Stimulated activated CD8-positive, alpha-beta memory T cell treated with anti-CD3 and anti-CD28 coated beads, Interleukin-2, amount 100 ng/mL, for 48 hours (primary cell): ENCODE measurements at places on chromosomes 7 and 10.

DNA sequence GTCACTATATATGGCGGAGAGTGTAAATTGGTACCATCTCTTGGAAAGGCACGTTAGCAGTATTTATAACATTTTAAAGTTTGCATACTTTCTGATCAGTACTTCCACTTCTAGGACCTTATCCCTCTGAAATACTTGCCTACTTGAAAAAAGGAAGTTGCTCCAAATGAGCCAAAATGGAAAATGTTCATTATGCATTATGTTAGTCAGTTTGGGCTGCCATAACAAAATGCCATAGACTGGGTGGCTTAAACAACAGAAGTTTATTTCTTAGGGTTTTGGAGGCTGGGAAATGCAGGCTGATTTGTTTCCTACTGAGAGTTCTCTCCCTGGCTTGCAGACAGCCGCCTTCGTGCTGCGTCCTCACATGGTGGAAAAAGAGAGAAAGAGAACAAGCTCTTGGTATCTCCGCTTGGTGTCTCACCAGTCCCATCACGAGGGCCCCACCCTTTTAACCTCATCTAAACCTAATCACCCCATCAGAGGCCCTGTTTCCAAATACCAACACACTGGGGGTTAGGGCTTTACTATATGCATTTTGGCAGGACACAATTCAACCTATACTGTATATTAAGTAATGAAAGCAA is 6.9 kb downstream of the SNX10 start:
- no peak for DNase-seq

GRCh38 chr7:16644636-16645592 is 640 bp downstream of the ANKMY2 start:
- DNase-seq: peak; percentile 40

GRCh38 chr10:84293574-84294016 is 34.8 kb upstream of the CCSER2 start:
- DNase-seq: no peak

GRCh38 chr7:93054975-93055374 is 62.8 kb downstream of the SAMD9 start:
- no peak for DNase-seq

GRCh38 chr10:121235692-121236091 is 362.6 kb downstream of the FGFR2 start:
- no peak for DNase-seq

GRCh38 chr10:126670056-126670894 is at the start of gene C10orf90:
C10orf90 (minus strand) TSS chr10:126670693; CDS start chr10:126670480, 213 bp downstream.
- no peak for DNase-seq

- no peak for DNase-seq
These were observed 13.3 kb downstream of the ST7 start for GRCh38 chr7:116966601-116967000.

GRCh38 chr10:5809527-5810154 is 3.6 kb downstream of the GDI2 start:
- no peak for DNase-seq

DNA sequence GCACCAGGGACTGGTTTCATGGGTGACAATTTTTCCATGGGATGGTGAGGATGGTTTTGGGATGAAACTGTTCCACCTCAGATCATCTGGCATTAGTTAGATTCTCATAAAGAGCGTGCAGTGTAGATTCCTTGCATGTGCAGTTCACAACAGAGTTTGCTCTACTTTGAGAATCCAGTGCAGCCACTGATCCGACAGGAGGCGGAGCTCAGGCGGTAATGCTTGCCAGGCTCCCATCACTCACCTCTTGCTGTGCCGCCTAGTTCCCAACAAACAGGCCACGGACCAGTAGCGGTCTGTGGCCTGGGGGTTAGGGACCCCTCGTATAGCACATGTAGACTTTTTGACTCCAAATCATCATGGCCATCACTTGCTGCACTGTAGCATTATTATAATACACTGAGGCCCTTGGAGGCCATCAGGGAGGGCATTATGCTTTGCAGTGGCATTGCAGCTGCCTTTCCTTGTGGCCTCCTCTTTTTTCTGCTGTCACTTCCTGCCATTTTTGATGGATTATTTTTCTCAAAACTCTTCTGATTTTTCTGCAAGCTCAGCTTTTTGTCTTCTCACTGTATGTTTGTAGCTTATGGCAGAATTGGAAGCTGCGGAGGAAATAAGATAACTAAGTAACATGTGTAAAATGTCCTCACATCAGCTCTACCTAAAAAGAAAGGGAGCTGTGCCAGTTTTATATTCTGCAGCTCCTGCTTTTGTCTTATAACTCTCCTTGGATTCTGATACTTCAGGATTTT is 18.5 kb downstream of the CSGALNACT2 start:
- DNase-seq: no peak

DNA sequence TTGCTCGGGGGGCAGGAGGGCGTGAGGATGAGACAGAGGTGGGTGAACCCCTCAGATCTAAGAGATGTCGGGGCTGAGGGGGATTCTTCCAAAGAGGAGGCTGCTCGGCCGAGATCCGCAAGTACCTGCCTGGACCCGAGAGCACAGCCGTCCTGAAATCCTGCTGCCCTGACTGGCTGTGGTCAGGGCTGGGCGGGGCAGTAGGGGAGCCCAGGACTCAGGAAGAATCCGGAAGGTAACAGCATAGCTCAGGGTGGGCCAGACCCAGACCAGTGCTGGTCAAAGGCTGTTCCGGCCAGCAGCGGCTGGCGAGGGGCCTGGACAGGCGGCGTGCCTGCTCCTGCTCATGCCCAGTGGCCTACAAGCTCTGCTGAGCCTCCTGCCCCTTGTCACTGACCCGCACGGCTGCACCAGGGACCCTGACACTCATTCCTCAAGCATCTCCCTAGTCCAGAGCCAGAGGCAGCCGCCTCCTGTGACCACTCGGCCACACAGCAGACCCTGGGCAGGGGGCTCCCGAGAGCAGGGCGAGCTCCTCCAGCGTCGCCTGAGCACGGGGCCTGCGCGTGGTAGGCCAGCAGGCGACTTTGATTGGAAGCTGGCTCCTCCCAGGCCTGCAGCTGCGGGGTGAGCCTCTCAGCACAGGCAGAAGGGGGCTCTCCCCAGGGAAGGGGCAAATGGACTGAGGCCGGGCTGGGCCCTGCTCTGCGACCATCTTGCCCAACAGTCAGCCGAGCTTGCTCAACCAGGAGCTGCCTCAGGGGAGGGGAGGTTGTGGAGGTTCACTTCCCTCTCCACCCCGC is 3.1 kb upstream of the ADAP1 start:
- no peak for DNase-seq

- DNase-seq: no peak
These were observed 102.4 kb upstream of the SEMA3D start for GRCh38 chr7:85289279-85289678.

DNA sequence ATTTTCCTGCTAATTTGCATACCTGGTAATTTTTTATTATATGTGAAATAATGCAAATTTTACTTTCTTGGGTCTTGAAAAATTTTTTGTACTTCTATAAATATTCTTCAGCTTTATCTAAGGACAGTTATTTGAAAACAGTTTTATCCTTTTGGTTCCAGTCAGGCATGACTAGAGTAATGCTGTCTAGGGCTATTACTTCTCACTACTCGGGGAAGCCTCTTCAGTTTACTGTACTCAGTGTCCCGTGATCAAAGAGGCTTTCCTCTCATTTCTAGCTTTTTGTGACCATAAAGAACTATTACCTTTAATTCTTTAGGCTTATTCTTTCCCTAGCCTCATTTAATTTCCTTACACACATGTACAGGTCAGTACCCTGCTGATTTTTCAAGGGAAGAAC is 153.8 kb upstream of the HDAC9 start:
- DNase-seq: no peak

DNA sequence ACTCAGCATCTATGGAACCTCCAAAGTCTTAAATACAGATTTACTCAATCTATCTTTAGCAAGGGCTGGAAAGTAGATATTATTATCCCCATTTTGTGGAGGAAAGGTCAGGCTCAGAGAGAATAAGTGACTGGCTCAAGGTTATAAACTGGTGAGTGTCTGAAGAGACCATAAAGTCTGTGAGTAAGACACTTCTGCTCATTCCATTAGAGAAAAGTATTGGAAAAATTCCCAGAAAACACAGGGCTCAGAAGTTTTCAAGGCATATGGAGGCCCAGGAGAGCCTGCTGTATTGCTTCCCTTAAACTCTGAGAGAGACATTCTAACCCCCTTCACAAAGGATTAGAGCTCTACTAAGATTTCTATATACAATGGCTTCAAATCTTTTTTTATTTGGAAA is 134.8 kb downstream of the PCDH15 start:
- no peak for DNase-seq

- no peak for DNase-seq
These were observed 3.7 kb downstream of the ZFYVE27 start for GRCh38 chr10:97740613-97741012.

DNA sequence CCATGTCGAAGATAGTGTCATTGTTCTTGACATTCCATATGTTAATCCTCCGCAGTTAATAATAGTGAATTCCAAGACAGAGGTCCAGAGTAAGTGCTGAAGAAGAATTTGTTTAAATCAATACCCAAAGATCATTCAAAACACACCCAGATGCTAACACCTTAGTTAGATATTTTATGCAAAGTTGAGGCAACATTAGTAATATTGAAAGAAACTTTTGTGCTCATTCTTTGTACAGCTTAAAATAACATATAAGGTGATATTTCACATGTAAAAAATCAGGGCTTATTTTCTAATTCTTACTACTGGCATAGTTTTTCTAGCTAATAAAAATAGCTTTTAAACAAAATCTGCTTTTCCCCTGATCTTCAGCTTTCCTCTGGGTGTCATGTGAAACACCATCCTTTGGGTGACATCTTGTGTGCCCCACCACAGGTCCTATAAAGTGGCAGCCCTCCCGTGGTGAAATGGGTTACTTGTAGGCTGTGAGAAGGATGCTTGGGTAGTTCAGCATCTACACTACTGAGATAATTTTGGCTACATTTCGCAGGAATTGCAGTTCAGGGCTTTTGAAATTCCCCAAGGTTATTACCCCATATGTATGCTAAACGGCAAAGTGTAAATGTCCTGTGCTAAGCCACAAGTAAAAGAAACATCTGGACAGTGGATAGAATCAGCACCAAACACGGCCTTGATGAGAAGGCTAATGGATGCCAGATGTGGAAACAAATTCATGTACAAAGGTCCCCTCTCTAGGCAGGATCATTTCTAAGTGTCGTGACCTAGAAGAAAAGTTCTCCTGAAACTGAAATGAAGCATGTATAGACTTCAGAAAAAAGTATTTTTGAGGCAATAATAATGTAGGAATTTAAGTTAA is 105.4 kb downstream of the GRM3 start:
- DNase-seq: no peak

GRCh38 chr7:132906193-132906835 is 175.6 kb downstream of the CHCHD3 start:
- no peak for DNase-seq

GRCh38 chr7:45190406-45191165 is 33.0 kb downstream of the RAMP3 start:
- DNase-seq: no peak

- no peak for DNase-seq
These were observed 15.0 kb downstream of the SKIDA1 start for GRCh38 chr10:21510241-21511094.

DNA sequence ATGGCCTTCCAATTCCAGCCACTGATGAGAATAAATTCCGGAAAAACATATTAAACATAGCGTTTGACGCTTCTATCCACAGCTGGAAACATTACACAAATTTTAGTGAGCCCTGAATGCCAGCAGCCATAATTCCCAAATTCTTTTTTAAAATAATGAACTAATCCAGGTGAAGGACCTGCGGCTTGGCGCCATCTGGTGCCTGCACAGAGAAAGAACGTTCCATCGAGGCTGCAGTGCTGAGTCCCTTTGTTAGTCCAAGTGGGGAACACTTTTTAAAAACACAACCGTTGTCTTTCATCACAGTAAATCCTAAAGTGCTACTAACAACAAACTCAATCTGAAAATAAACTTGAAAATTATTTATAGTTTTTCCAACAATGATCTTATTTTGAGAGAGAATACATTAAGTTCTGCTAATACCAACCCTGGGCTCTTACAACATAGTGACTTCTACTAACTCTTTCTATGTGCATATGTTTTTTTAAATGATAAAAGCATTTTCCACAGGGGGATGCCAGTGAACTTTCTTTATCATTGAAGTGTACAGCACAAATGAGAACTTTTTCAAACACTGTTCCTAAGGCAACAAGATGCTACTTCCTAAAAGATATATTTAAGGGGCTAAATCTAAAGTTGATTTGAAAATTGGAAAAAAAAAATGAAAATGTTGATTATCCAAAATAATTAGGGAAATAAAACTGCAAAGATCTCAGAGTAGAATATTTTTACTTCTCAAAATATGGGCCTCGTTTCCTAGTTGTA is 166.9 kb upstream of the RNF32 start:
- DNase-seq: peak; percentile 17

- DNase-seq: no peak
These were observed 191.3 kb upstream of the RHOBTB1 start for GRCh38 chr10:61135276-61135721.

DNA sequence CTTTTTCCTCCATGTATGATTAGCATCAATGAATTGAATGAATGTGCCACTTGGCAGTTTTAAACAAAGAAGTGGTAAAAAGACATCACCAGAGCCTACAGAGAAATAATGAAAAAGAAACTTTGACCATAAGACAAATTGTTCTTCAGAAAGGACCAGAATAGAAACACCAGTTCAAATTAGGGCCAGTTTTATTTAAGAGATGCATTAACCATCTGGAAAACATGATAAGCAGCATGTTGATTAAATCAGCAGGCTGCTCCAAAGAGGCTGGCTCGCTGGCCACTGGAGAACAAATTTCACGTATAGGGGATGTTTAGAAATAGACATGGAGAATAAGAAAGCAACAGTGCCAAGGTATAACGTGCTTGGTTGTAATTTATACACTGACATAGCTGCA is 242.3 kb upstream of the AOAH start:
- no peak for DNase-seq

- DNase-seq: no peak
These were observed 103.1 kb downstream of the KLF6 start for GRCh38 chr10:3681642-3682554.

GRCh38 chr10:61634746-61635145 is 28.0 kb upstream of the CABCOCO1 start:
- DNase-seq: no peak

- no peak for DNase-seq
These were observed 175.4 kb upstream of the AKR1E2 start for GRCh38 chr10:4650582-4650981.

DNA sequence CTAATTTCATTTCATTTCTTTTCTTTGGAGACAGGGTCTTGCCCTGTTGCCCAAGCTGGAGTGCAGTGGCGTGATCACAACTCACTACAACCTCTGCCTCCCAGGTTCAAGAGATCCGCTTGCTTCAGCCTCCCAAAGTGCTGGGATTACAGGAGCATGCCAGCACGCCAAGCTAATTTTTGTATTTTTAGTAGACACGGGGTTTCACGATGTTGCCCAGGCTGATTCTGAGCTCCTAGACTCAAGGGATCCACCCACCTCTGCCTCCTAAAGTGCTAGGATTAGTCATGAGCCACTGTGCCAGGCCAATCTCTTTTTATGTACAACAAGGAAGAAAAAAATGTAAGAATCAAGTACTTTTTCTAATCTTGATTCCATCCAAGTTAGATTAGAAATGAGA is 10.7 kb upstream of the KMT2E start:
- DNase-seq: peak; percentile 19

DNA sequence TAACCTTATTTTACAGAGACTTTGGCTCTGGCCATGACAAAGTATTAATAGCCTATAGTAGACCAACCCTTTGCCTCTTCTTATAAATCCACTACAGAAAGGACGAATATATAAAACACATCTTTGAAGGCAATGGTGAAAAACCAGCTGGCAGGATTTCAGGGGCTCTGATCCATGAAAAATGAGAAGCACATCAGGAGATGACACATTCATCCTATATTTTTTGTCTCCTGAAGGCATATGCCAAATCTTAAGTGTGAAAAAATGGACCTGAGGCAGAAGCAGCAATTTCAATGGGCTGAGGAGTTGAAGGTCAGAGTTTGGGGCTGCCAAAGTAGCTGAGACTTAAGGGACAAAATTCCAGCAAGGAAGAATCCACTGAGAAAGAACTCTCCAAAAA is 14.4 kb downstream of the RNF216 start:
- DNase-seq: no peak
